Naive B cell (primary cell): ENCODE measurements at places on chromosomes 1 and 21. TPM values are rescaled to one million over a fixed set of nuclear protein-coding genes. Genes with fewer than 3 reads are reported as not detected.

- no peak for DNase-seq
Observed at GRCh38 chr1:40171036-40171435, 9.8 kb downstream of the RLF start.

DNA sequence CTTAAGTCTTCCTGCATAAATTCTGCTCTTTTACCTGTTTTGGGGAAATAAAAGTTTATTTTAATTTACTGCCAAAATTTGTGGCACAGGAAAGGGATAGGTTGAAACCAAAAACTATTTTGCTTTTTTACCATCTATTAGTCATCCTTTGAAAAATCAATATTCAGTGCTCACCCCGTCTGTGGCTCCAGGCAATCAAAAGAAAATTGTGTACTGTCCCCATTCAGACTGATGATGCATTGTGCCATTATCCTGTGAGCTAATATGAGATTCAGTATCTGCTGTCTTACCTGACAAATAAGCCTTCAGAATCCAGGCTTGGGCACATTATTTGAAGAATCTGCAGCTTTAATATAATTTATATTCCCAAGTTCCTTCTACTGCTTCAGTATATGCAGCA is 650.7 kb downstream of the KIF26B start:
- DNase-seq = no peak

DNA sequence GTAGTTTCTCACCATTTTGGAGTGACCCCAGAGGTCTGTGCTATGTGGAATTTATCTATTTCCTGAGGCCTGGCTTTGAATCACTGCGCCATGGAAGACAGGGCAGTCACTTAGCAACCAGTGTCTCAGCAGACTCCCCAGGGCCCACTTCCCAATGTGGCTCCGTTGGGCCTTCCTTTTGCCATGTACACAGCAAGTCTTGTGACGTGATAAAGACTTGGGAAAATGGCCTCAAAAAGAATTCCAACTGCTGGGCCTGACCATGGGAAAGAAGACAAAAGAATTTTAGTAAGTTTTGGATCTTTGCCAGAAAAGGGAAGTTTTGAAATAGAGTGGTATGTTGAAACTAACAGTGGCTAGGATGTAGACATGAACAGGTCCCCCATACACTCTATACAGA is 36.2 kb downstream of the TLR5 start:
- DNase-seq = no peak

GRCh38 chr1:230112131-230112701 is 45.2 kb downstream of the GALNT2 start:
- DNase-seq = peak; percentile 33

The PRAMEF11 gene
- not detected for polyA plus RNA-seq

DNA sequence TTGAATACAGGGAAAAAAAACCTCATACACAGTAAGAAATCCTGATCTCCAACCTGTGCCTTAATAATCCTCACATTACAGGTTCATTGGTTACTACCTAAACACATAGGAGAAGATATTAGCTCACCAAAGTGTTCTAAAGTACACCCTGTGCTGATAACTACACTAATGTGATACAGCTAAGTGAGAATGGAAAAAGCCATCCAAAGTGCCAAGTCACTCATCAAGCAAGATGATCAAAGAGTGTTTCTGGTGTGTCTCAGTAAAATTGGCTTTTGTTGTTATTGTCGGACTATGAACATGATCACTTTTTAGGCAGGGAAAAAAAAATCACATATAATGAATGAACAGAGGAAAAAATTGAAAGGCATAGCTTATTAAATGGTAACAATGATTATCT is 31.4 kb downstream of the EPS15 start:
- no peak for DNase-seq

DNA sequence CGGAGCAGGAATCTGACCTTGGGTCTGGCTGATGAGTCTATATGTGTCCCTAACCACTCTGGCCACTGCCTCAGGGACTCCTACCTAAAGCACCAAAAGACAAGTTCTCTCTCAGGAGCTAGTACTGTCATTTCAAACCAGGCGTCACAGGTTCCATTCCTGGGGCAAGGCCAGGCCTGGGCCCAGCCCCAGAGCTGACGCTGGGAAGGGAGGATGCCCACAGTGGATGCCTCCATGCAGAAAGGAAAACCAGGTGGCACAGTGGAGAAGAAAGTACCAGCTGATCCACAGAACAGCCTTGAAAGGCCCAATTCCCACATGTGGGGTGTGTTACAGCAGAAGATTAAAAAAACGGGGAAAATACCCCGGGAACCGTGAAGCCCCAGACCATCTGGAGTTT is 77.4 kb downstream of the DMRTB1 start:
- DNase-seq = no peak
